Right atrium auricular region (tissue), 2 donors: ENCODE measurements at places on chromosomes 1 and 21.

DNA sequence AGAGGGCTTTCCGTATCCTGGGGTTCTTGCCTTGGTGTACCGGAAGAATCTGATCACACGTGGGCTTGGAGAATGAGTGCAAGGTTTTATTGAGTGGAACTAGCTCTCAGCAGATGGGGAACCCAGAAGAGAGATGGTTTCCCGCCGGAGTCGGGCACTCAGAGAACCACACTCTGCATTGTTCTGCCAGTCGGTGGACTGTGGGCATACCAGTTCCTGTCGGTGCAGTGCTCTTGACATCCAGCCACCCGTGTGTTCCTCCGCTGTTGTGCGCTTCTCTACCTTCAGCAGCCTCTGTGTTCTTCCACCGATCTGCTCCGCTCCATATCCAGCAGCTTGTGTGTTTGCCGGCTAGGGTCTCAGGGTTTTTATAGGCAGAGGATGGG is 10.8 kb upstream of the PPIE start:
- no peak for DNase-seq

DNA sequence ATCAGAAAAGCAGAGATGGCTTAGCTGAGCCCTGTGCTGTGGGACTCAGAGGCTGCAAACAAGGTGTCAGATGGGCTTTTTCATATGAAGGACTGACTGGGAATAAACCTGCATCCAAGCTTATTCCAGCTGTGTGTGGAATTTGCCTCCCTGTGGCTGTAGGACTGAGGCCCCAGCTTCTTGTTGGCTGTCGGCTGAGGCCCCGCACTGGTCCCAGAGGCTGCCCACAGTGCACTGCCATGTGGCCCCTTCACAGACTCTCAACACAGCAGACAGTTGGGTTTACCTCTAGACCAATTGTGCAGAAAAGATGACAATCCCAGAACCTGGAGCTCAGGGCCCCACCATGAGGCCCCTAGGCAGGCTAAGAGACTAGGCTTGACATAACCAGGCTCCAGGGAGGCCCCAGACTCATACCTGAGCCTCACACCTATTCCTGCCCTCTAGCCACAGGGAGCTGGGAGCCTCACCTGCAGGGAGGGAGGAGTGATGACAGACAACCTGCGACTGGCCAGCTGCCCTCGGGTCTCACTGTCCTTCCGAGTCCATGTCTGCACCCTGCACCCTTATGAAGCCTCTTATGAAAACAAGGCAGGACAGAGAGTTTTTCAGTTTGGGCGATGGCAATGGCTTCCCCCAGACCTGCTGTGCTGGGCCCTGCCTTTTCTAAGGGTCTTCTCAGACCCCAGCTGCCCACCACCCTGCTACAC is 615.5 kb downstream of the NPHP4 start:
- DNase-seq, result no peak

- DNase-seq, result peak; percentile 71
Measured at GRCh38 chr1:30525971-30526651, 197.3 kb downstream of the MATN1 start.

DNA sequence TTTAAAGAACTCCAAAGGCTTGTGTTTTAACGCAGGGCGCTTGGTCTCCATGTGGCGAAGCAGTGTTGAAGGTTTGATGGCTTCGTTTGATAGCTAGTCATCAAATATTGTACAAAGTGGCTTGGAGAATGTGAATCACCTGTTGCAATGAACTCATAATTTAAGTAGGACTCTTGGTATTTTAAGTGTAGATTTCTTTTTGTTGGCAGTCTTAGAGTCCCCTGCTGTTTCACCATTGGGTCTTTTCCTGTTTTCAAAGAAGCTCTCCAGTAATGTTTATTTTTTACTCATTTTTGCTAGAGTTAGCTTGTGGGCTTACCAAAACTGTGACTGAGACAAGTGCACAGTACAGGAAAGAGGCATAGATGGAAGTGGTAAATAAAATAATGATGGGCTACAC is 26.2 kb downstream of the RASAL2 start:
- no peak for DNase-seq

DNA sequence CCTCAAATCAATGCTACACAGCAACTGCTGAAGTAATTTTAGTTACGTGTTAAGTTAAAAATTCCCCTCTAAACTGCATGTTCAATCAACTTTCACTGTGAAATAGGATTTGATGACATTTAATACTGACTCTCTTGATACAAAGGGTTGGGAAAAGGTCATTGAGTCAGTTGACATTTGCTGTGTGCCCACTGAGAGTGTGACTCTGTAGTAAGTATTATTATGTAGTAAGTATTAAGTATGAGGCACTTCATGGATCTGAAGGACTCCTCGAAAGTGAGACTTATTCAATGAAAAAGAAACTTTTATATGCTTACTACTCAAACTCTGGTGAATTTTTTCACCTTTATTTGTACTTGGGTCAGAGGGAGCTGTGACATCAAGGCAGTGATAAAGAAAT is 83.1 kb upstream of the S1PR1 start:
- no peak for DNase-seq

GRCh38 chr21:34761758-34762330 is 93.0 kb downstream of the CLIC6 start:
- no peak for DNase-seq

DNA sequence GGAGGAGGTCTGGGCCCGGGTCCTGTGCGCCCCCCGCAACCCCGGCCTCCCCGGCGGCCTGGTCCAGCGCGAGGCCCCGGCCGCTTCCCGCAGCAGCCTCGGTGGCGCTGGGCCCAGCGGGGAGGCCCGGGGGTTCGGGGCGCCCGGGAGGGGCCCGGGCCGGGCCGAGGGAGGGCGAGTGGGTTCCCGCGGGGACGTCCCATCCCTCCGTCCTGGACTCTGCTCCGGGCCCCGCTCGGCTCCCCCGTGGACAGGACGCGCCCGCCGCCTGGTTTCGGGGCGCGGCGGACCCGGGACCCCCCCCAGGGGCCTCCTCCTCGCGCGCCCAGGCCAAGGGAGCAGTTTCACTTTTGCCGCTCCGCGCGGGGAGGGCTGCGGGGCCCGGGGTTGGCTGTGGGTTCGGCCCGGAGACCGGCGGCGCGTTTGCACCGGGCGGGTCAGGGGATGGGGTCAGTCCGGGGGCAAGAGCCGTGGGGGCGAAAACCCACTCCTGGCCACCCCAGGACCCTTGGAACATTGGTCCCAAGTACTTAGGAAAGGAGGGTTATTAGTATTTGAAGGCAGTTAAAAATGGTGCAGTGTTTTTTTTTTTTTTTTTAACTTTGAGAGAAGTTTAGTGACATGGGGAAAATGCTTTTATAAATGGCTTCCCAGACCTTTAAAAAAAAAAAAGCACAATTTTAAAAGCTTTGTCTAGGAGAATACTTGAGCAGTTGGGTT is 677 bp downstream of the AGPAT3 start:
- no peak for DNase-seq

- DNase-seq, result no peak
Measured at GRCh38 chr21:37560385-37560784, 193.8 kb downstream of the DYRK1A start.

- DNase-seq, result no peak
Measured at GRCh38 chr1:204125759-204126351, 26.0 kb downstream of the ETNK2 start.

- DNase-seq, result no peak
Measured at GRCh38 chr1:232111611-232112010, 485.0 kb downstream of the DISC1 start.

- no peak for DNase-seq
Measured at GRCh38 chr1:182698971-182699370, 14.6 kb upstream of the RGS8 start.

- no peak for DNase-seq
Measured at GRCh38 chr1:111720274-111720976, 18.8 kb downstream of the INKA2 start.

GRCh38 chr1:108512239-108513043 is 47.5 kb upstream of the EEIG2 start:
- DNase-seq, result no peak

- DNase-seq, result no peak
Measured at GRCh38 chr1:157040802-157041201, 4.7 kb downstream of the ARHGEF11 start.

- DNase-seq, result no peak
Measured at GRCh38 chr1:228087771-228088251, 5.3 kb downstream of the ARF1 start.

- DNase-seq, result no peak
Measured at GRCh38 chr1:38507563-38507962, 352.0 kb downstream of the RRAGC start.

DNA sequence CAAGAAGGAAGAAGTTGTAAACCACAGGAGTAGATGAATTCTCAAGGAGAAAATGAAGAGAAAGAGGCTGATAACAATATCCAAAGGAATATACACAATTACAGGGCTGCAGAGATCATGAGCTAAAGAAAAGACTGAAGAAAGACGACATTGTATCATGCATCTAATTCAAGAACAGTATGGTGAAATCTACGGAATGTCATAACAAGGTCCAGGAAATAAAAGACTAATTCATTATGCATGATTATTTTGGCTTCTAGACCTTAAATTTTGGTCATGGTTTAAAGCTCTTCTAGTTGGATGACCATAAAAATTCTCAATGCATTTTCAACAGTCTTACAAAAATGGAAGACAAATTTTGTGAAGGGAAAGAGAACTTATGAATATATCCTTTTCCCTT is 71.7 kb downstream of the SH3GLB1 start:
- no peak for DNase-seq

DNA sequence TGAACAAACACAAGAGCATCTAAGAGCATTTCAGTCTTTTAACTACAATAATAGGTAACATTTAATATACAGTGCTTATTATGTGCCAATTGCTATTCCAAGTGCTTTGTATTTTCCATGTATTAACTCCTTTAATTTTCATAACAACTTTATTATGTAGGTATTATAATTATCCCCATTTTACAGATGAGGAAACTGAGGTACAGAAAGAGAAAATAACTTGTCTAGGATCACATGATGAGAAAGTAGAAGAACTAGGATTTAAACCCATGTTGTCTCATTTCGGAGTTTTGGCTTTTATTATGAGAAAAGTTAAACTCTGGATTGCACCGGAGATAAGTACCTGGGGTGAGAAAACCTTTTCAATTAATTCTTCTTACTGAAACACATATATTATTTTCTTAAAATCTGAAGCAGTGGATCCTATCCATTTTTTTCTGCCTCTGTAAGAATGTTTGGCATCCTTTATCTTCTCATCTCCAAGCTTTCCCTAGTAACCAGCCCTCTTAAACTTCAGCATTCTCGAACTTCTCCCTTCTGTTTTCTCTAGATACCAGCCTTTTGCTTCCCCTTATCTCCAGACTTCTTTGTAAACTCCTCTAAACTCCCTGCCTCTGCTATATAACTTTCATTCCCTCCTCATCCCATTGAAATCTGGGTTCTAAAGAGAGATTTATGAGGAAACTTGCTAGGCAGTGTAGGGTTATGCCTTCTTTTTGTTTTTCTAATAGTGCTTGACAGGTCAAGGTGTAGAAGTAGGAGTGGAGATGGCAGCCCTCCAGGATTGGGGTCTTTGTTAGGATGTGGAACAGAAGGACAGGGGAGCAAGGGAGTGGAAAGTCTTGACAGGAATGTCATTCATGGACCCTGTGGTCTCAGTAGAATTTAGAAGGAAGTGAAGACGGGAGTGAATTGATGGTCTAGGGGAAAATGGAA is 28.3 kb downstream of the POU2F1 start:
- DNase-seq, result no peak

DNA sequence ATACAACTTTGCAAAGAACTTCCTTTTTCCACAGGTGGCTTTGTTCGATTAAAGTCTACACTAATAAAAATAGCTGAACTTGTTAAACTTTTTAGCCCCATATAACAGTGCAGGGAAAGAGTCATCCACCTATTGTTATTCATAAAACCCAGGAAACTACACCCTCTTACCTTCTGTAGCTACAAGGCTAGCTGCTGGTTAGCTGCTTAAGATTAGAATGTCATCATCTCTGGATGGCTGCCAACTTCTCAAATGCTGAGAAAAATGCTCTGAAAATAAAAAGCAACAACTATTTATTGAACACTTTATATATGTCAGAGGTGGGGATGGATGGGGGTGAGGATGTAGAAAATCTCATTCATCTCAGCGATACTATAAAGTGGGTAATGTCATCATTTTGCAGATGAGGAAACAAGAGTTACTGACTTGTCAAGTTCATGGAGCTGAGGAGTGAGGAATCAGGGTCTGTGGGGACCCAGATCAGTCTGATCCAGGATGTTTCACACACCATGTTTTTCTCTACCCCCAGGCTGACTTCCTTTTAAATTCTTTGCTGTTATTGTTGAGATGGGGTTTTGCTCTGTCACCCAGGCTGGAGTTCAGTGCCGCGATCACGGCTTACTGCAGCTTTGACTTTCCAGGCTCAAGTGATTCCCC is 17.1 kb downstream of the ATP5PF start:
- no peak for DNase-seq

DNA sequence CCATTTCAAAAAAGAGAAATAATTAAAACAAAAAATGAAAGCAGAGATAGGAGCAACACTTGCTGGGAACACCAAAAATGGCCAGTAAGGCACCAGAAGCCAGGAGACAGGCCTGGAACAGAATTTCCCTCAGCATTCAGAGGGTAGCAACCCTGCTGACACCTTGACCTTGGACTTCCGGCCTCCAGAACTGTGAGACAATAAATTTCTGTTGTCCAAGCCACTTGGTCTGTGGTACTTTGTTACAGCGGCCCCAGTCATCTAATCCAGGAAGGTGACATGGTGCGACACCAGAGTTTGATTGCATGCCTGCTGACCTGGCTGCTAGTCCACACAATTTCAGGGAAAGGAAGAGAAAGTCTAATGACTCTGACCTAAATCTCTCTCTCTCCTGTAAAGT is 10.6 kb upstream of the RAB4A start:
- no peak for DNase-seq

DNA sequence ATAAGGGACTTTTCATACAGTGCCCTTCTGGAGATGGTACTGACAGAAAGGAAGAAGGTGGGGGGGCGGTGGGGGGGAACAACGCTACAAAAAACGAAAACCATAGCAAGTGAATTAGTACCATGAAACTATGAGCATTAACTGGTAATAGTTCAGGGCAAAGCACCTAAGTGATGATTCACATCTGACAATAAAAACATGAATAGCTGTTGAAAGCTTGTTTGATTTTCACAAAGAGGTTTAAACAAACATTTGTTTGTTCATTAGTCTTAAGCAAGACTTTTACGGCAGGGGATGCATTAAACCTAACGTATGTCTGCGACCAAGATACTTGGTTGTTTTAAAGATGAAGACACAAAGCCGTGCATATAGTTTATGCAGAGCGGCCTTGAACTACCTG is 177.5 kb downstream of the LMO4 start:
- DNase-seq, result no peak

GRCh38 chr1:177106196-177106595 is 58.3 kb downstream of the ASTN1 start:
- no peak for DNase-seq

- no peak for DNase-seq
Measured at GRCh38 chr1:13714851-13715250, 14.9 kb downstream of the PRDM2 start.

GRCh38 chr1:39115271-39116110 is 89.0 kb upstream of the MACF1 start:
- no peak for DNase-seq

GRCh38 chr1:77683160-77684148 is 996 bp upstream of the ZZZ3 start:
- peak; percentile 90 for DNase-seq

- no peak for DNase-seq
Measured at GRCh38 chr1:174954671-174955669, 44.8 kb upstream of the CACYBP start.
